NCI-H524 (cell line): ENCODE measurements at places on chromosomes 7 and 10.

- DNase-seq, result no peak
Observed at GRCh38 chr10:23200586-23200985, 8.5 kb downstream of the PTF1A start.

- DNase-seq, result no peak
Observed at GRCh38 chr7:74217455-74218342, 7.9 kb downstream of the LAT2 start.

- DNase-seq, result no peak
Observed at GRCh38 chr10:43622038-43622437, 15.8 kb downstream of the ZNF485 start.

DNA sequence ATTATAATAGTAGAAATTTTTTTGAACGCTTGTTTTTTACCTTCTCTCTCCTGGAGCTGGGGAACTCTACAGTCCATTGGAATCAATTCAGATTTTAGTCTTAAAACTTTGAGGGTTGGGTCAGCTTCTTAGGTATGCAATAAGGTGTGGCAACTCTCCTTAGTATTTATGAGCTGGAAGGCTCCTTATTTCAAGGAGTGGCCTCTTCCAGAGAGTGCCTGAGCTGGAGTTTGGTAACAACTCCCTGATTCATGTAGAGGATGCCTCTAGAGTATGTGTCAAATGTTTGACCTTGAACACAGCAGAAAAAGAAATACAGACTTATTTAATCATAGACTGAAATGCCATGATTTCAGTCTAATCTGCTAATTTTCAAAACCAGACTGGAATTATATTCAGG is 11.1 kb downstream of the CDK14 start:
- no peak for DNase-seq

- DNase-seq, result peak; percentile 11
Observed at GRCh38 chr10:32005050-32005449, 51.2 kb downstream of the KIF5B start.

- DNase-seq, result no peak
Observed at GRCh38 chr7:124701955-124702354, 63.6 kb downstream of the GPR37 start.

DNA sequence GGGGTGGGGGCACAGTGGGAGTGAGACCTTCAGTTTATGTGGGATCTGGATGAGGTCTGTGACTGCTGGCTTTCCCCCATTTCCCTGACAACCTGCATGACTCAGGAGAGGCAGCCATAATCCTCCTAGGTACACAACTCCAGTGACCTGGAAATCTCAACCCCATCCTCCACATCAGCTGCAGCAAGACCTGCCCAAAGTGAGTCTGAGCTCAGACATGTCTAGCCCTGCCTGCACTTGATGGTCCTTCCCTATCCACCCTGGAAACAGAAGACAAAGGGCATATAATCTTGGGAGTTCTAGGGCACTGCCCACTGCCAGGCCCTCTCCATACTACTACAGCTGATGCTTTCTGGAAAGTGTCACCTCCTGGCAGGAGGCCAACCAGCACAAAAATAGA is 75.6 kb downstream of the GRM8 start:
- no peak for DNase-seq

- DNase-seq, result no peak
Observed at GRCh38 chr10:86266446-86267242, 100.0 kb downstream of the GRID1 start.

DNA sequence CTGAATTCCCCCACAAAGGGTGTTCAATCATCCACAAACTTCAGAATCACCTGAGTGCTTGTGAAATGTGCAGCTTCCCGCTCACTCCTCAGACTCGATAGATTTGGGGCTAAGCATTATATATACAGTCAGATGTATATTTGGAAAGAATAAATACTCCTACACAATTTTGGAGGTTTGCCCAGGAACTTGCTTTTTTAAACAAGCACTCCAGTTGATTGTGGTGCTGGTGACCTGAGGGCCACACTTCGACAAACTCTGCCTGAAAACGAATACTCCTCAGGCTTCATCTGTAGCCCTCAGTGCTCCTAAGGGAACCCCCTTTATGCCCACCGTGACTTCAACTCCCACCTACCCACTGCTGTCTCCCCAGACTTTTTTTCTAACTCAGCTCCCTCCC is 211.6 kb downstream of the INHBA start:
- no peak for DNase-seq

- no peak for DNase-seq
Observed at GRCh38 chr7:1950452-1951158, 280.5 kb downstream of the ELFN1 start.

GRCh38 chr10:13511409-13511808 is 17.4 kb downstream of the BEND7 start:
- no peak for DNase-seq

- DNase-seq, result no peak
Observed at GRCh38 chr7:5525271-5526099, 101.9 kb upstream of the TNRC18 start.

- DNase-seq, result no peak
Observed at GRCh38 chr7:96778263-96778662, 68.6 kb upstream of the SEM1 start.

GRCh38 chr10:15743443-15743842 is 23.7 kb upstream of the ITGA8 start:
- no peak for DNase-seq

GRCh38 chr10:102599565-102600327 is 44.5 kb upstream of the TRIM8 start:
- DNase-seq, result no peak
